Suppressor macrophage (primary cell): ENCODE measurements at places on chromosomes 1 and 21.
A peak's percentile ranks its signal among the peaks of the same experiment; 100 is the strongest.

DNA sequence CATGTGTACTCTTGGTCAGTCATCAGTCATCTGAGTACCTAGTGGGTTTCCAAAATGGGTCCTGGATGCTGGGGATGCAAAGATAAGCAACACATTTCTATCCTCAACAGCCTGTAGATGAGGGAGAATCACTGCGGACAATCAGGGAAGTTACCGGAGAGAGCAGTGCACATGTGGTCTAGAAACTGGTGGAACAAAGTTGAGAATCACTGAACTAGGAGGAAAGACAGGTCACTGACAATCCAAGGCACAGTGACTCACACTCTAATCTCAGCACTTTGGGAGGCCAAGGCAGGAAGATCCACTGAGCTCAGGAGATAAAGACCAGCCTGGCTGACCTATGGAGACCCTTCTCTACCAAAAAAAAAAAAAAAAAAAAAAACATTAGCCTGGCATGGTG is 31.4 kb upstream of the LGALS8 start:
- DNase-seq: no peak

DNA sequence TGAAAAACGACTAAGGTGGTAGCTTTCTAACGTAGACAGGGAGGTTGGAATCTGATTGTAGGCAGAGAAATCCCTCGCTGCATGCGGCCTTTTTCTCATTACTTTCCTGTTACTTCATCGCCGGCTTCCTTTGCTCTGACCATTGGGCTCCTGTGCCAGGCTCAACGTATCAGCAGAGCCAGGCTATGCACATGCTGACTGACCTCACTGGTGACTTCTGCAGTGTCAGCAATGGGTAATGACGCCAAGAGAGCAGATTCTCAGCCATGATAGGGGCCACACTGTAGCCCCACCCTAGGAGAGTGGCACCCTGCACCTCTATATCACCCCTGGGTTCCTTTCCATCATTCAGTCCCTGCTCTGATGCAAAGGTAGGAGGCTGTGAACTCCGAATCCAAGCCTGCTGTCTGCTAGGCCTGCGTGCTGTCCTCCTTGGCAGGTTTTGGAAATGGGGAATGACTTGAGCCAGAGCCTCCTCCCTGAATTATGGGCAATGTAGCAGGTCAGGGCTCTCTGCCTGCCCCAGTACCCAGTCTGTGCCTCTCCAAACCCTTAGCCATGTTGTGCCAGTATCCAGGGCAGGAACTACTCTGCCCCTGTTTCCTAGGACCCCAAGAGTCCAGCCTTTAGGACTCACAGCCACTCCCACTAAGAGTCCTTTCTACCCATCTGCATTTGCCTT is 11.4 kb downstream of the PPFIA4 start:
- no peak for DNase-seq

GRCh38 chr1:240210026-240210425 is 118.3 kb downstream of the FMN2 start:
- no peak for DNase-seq

DNA sequence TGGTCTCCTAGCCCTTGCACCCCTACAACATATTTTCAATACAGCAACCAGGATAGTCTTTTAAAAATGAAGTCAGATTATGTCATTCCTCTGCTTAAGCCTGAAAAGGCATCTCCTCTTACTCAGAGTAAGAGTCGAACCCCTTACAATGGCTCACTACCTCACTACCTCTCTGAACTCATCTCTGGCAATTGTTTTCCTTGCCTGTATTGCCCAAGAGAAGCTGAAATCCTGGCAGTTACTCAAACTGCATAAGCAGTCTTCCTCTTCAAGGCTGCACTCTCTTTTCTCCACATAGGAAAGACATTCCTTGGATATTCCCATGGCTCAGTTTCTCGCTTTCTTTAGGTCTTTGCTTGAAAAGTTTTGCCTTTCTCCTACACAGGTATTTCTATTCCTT is 22.7 kb downstream of the CLDN8 start:
- no peak for DNase-seq

DNA sequence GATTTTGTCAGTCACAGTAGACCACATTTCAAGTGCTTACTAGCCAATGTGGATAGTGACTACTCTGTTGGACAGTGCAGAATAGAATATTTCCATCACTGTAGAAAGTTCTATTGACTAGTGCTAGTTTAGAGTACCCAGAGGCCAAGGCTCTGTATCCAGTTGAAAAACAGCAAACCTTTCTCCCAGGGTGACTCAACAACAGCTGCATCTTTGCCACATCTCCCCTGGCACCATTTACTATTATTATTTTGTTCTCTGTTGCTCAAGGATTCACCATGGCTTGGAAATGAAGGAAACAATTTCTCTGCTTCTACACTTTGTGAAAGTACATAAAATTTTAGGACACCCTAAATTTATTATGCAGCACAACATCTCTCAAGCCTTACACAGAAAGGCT is 85.3 kb upstream of the WDR26 start:
- DNase-seq: no peak

GRCh38 chr1:209023790-209024189 is 559.7 kb upstream of the CAMK1G start:
- no peak for DNase-seq

DNA sequence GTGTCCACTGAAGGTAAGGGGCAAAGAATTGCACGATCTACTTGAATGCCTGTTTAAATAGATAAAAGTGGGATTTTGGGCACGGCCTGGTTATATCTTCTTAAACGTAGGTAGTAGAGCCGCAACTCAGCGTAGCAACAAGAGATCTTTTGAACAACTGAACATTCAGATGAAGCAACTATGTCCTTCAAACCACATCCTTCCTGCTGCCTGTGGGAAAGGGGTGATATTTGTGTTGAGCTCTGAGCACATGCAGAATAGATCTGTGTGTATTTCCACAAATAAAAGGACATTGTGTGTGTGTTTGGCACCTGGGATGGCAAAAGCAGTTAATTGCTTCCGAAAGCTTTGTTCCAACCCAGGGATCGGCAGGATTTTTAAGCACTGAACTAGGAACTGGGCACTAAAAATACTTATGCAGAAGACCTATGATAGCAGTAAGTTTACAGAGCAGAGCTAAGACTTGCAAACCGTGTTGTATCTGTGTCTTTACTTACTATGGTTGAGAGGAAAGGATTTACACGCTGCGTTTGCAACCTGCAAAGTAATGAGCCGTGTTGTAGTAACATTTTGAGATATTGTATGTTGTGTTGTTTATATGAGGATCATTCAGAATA is 333.4 kb downstream of the CHRM3 start:
- DNase-seq: peak; percentile 61

DNA sequence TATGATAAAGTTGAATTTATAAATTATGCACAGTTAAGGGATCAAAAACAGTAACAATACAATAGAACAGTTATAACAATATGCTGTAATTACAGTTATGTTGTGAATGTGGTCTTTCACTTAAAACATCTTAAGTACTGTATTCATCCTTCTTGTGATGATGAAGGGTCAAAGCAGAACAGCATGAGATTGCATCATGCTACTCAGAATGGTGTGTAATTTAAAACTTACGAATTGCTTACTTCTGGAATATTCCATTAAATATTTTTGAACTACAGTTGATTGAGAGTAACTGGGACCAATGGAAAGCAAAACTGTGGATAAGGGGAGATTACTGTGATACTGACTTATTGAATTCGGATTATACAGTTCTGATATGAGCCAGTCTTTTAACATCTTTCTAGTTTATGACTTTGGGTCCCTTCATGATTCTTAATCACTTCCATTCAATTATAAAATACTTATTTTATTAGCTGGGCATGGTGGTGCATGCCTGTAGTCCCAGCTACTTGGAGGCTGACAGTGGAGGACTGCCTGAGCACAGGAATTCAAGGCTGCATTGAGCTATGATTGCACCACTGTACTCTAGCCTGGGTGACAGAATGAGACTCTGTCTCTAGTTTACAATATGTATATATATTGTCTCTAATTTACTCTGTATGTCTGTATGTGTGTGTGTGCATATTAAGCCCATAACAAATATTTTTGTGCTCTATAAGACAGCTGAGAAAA is 43.2 kb downstream of the ATP1B1 start:
- DNase-seq: no peak

DNA sequence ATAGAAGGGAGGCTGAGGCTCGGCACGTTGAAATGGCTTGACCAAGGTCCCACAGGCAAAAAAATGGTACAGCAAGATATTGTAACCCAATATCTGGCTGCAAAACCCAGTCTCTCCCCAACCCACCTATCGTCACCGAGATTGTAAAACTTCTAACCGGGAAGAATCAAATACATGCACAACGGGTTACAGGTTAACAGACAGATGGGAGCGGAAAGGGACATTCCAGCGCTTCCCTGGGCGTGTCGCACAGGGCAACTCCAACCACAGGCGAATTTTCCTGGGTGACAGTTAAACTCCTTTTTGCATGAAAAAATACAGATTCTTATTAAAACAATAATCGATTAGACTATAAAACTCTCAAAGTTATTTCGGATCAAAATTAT is 31.8 kb upstream of the JUN start:
- DNase-seq: peak; percentile 50

DNA sequence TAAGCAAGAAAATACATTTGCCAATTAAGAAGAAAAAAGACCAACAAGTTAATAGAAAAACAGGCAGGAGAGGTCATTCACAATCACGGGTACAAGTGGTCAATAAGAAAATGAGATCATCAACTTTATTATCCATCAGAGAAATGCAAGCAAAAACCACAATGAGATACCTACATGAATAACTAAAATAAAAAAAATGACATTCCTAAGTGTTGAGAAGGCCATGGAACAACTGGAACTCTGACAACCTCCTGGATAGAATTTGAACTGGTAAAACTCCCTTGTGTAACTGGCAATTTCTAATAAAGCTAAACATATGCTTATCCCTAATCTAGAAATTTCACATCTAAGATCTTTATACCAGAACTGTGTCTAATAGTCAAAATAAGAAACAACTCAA is 135.4 kb upstream of the BACE2 start:
- DNase-seq: no peak

GRCh38 chr1:226825037-226825745 is 45.2 kb upstream of the PSEN2 start:
- no peak for DNase-seq

DNA sequence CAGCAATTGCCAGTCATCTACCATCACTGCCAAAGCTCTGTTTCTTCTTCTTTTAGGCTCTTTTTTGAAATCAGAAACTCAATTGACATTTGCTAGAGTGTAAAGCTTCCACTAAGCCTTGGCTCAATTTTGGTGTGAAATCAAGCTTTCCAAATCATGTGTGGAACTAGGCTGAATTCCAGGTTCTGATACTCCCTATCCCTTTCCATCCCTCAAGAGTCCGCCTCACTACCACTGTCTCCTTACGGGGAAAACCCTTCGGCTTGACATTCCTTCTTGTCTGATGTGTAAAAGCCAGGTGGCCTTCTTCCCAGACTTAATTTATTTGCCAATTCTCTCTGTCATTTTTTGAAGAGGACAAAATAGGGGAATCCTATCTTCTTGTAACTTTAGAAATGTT is 47.2 kb upstream of the PRMT6 start:
- DNase-seq: no peak

- no peak for DNase-seq
These were observed 8.3 kb upstream of the PTPRF start for GRCh38 chr1:43522431-43522775.

- no peak for DNase-seq
These were observed 2.2 kb upstream of the CDC42BPA start for GRCh38 chr1:227320476-227320875.

DNA sequence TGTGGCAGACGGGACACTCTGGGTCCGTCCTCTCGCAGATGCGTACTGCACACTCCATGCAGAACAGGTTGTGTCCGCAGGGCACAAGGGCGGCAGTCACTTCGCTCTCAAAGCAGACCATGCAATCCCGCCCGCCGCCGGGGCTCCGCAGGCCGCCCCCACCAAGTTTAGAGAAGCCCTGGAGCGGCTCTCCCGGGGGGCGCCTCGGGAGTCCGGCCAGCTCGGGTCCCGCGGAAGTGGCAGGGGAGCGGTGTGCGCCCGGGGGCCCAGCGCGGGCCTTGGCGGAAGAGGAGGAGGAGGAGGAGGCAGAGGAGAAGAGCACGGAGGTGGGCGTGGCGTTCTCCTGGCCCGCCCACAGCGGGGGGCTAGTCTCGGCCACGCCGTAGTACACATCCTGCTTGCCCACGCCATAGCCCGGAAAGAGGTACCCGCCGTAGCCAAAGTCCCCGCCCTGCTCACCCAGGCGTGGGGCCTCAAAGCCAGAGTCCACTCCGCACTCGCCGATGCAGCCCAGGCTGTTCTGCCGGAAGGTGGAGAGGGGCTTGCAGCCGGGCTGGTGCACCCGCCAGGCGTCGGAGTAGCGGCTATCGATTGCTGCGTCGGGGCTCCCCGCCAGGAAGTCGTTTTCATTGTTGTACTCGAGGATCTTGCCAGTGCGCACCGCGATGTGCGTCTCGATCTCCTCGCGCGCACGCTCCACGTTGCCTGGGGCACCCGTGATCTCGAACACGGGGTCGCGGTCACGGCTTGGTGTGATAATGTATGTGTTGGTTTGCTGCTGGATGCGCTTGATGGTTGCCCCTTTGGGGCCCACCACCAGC is 5.4 kb downstream of the MEX3A start:
- DNase-seq: peak; percentile 46

DNA sequence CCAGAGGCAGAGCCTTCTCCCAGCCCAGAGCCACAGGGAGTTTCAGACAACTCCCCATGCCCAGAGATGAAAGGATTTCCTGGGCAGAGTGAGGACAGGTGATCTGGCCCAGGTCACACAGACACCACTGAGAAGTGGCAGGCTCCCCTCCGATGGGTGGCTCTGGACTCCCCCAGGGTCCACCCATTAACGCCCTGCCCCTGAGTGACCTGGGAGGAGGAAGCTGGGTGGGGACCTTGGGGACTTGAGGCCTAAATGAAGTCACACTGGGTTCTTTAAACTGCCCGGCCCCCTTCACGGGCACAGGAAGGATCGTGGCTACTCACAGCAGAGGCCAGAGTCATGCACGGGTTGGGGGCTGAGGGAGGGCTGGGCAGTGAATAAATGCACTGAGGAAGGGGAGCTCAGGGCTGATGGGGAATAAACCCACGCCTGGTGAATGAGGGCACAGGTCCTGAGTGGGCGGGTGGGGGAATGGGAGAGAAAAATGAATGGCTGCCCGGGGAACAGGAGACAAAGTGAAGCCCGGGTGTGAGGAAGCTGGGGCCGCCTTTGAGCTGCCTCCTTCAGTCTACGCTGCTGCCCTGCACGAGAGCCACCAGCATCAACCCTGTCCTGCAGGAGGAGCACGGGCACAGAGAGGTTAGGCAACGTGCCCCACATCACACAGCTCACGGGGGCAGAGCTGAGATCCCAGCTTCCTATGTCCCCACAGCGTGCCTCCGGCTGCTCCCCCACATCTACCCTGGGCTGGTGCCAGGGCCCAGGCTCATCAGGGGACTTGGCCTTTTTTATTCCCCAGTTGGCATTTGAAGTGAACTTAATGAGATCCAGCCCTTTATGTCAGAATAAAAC is 404.3 kb downstream of the MATN1 start:
- no peak for DNase-seq
